ENCODE measurements at places on chromosomes 16 and 17.

- DNase-seq, result peak; percentile 60
Measured at GRCh38 chr17:49991409-49991808, 3.6 kb downstream of the DLX3 start.

DNA sequence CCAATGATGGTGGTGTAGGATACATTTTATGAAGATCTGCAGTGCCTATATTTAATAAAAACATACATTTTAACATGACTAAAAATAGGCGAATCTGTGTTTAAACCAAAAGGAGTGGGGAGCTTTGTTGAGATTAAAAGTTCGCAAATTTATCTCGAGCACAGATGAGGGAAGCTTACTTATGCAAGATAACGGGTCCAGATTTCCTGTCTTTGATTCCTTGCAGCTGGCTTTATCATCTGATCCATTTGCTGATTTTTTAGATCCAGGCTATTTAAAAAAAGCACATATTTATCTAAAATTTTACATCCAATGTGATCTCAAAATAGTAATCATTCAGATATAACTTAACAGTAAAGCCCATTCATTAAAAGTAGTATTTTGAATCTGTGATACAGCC is 57.0 kb upstream of the INTS2 start:
- DNase-seq, result no peak

DNA sequence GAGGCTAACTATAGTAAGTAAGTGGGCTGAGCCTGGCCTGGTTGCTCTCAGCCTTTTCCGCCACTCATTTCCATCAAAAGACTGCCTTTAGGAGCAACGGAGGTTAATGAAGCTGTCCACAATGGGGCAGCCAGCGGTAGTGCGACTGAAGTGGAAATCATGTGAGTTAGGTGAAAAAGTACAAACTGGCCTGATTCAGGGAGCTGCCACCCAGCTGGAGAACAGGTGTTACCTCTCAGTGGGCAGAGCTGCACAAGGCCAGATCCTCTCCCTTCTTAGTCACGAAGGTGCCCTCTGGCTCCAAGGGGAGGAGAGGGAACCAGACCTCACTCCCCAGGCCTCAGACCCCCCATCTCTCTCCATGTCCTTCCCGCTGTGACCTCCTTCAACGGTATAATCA is 34.4 kb upstream of the CDRT4 start:
- DNase-seq, result no peak

DNA sequence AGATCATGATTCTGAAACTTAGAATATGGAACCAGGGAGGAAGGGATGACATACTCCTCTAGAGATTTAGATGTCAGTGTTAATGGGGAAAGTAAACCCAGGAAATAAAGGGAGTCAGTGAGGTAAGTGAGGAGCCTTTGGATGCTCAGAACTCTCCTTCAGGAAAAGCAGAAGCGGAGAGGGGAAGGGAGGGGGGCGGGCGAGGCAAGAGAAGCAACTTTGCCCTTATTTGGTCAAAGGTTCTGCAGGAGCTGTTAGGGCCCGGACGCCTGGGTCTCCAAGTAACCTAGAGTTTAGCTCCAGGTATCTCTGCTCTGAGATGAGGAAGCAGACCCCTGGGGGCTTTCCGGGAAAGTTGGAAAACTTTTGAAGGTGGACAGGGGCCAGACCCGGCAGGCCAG is 1.3 kb downstream of the PFN1 start:
- DNase-seq, result peak; percentile 36

Data from tibial artery (tissue), 4 donors.